Neural crest cell (in vitro differentiated cells): ENCODE measurements at places on chromosomes 5 and 9. TPM values are rescaled to one million over a fixed set of nuclear protein-coding genes. Genes with fewer than 3 reads are reported as not detected.

DNA sequence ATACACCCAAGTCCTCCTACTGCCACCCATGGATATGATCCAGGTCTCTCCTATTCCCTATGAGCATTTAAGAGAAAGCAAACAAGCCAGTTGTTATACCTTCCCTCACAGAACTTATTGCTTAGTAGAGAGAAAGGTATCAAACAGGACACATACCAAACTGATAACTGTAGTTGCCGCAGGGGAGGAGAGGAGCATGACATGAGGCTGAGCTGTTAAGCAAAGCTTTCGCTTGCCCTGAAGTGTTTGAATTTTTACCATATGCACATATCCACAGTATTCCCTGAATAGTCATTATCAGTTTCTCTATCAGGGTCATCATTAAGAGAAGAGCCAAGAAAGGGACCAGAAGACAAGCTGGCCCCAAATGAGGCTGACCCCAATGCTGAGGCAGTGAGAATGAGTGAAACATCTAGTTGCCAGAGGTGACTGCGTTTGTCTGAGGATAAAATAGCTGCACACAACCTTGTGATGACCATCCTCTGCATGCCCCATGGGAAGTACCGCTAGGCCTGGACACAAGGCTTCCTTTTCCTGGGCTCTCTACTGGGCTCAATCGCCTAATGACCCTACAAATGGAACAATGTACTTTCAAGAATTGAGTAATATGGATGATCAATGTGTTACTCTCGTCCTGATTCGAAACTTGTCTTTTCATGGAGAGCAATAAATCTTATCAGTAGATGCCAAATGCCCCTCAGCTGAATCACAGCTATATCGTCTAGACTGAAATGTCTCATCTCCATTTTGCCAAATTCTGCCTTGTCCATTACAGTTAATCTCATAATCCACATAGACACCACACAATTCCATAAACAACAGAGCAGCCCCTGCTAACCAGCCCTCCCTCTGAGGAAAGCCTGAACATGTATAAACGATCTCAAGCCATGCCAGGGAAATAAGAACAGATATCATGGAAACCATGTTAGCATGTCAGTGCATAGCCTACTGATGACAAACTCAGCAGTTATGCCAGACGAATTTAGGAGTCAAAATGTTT is 4.3 kb upstream of the IFNK start:
- no peak for DNase-seq

DNA sequence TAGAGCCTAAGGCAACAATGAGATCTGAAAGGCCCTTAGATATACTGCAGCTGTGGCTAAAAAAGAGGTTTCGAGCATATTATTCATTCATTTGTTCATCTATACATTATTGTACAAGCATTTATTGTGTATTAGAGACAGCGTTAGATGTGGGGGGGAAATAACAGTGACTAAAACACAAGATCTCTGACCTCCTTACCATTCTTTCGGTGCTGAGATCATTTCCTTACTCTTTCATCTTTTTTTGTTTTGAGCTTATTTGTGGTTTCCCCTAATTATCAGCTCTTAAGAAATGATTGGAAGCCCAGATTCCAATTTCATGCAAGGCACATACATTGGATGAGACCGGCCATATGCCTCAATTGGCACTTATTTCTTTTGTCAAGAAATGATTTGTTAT is 113.2 kb downstream of the SEC61B start:
- DNase-seq, result no peak

GRCh38 chr5:169717288-169717687 is 80.2 kb downstream of the DOCK2 start:
- DNase-seq, result no peak

DNA sequence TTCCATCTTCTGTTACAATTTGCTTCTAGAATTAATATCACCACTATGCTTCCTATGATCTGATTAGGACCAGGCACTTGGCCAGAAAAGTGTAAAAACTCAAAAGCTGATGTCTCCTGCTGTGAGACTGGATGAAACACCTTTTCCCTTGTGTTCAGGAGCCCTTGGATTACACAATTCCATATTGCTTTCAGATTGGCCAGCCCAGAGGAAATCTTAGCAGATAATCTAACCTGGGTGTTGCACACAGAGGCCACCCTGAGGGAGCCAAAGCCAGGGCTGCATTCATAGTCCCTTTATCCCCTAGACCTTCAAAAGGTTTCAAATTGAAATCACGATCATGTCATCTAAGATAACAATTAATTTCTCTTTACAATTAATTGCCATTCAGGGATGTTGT is 94.1 kb upstream of the SELENOP start:
- DNase-seq, result no peak

The PCDHA9 gene
- 1.4 TPM in 2 replicates for total RNA-seq

The TOR4A gene
- total RNA-seq, result 0.75 and 0.86 TPM in 2 replicates
